ENCODE measurements at places on chromosomes 3 and 15.

- DNase-seq = no peak
Observed at GRCh38 chr3:141816958-141817357, 53.8 kb downstream of the GRK7 start.

GRCh38 chr3:174907027-174907426, 47.9 kb downstream of the NAALADL2 start:
- DNase-seq = no peak

DNA sequence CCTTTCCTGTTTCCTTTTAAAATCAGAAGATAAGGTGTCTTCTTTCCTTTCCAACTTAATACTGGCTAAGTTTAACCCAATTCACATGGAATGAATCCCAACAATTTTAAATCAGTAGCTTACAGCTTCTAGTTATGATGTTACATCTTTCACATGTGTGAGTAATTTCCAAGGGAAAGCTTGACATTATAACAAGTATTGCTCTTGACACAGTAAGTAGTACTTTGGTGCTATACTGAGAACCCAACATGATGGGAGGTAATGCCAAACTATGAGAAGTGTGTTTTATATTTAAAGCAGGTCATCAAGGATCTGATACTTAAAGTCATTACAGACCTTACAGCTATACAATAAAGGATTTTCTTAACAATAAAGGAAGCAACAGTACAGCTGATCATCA, 29.1 kb downstream of the RABL3 start:
- DNase-seq = no peak

DNA sequence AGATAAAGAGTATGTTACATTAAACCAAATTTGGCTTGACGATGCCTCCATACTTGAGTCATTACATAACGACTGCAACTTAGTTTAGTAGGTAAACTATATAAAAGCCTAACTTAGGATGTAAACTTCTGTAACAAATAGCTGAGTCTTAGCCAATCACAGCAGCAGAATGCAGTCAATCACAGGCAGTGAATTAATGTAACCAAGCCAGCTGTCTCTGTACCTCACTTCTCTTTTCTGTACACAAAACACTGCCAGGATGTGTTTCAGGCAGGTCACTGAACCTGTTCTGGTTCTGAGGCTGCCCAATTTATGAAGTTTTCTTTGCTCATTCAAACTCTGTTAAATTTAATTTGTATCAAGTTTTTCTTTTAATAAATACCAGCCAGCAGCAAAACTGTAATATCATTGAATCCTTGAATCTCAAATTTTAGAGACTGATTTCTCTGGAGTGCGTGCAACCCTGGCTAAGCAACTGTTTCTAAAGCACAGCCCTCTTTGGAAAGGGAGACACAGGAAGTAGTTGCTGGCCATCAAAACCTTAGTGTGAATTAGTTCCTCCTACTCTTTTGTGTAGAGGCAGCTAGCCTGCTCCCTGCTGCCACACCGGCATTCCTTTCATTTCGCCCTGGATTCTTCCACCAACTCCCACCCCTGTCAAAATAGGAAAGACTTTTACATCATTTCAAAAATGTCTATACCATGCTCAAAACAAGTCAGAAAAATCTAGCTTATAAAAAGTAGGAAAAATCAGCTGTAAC, 15.2 kb downstream of the RFTN1 start:
- DNase-seq = no peak

DNA sequence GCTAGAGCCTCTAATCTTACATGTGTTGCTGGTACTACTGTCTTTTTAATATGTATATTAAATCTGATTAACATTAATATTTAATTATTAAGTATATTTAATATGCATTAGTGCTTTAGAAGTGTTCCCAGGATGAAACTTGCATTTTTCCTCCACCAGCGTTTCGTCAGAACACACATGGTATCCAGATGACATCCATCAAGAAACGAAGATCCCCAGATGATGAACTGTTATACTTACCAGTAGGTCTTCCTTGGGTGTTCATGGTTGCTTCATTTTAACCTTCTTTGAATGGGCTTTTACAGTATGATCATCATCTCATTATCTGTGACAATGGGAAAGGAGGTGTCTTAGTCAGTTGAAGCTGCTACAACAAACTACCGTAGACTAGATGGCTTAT, 238.0 kb downstream of the TP63 start:
- no peak for DNase-seq

DNA sequence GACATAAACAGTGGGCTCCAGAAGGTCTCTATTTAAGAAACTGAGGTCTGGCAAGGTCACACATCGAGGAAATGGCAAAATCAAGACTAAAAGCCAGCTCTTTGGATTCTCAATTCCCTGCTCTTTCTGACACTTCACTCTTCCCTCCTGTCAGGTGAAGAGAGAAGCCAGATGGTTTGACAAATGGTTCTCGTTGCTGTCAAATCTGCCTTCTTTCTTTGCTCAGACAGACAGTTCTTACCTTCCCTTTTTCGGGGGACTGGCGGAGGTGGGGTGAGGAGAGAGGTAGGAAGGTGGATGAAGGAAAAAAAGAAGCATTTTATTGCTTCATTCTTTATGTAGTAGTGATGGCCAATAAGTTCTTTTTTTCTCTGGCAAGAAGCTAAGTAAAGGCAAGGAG, 133.4 kb downstream of the LPP start:
- DNase-seq = no peak

GRCh38 chr15:101613130-101614000, 38.8 kb downstream of the TM2D3 start:
- DNase-seq = no peak
